Activated T-cell treated with anti-CD3 and anti-CD28 coated beads, Interleukin-2, amount 50 U/mL, for 1 hour (primary cell): ENCODE measurements at places on chromosomes 5 and 9.

DNA sequence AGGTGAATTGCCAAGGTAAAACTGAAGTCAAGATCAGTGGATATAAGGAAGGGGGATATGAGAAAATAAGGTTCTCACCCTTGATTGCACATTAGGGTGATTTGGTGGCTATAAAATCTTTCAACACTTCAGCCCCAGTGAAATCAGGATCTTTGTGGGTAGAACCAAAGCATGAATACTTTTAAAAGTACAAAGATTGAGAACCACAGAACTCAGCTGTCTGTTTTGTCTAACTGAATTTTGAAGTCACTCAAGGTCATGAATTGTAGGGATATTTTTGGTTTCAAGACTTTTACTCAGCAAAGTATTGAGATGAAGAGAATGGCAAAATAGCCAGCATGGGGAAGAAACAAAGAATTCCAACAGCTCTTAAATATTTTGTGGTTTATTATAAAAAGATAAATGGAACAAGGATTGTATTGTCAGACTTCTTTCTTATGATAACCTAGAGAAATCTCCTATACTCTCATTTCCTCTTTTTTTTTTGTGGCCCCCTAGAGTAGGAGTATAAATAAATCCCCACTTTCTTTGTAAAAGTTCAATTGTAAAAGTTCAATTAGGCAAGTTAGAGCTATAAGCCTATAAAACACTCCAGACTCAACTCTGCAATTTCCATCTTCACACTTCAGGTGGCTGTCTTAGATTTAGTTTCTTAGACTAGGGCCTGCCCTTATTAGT is 272.9 kb downstream of the PDE4D start:
- DNase-seq: no peak

- DNase-seq: no peak
These were observed 156.4 kb upstream of the RASEF start for GRCh38 chr9:83219154-83219923.

DNA sequence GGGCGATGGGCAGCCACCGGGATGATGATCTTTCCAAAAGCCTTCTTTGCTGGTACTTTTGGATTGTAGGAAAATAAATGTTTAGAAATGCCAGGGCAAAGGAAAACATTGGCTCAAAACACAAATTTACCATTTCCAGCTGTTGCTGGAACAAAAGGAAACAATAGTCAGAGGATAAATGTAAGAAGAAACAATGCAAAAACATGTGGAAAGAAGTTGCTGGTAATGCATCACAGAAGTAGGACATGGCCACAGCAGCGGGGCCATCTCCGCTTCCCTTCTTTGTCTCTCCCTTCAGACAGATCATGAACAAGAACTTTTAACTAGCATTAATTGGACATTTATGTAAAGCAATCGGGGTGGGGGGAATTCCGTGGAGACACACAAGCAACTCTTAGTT is 184.5 kb downstream of the EBF1 start:
- no peak for DNase-seq

DNA sequence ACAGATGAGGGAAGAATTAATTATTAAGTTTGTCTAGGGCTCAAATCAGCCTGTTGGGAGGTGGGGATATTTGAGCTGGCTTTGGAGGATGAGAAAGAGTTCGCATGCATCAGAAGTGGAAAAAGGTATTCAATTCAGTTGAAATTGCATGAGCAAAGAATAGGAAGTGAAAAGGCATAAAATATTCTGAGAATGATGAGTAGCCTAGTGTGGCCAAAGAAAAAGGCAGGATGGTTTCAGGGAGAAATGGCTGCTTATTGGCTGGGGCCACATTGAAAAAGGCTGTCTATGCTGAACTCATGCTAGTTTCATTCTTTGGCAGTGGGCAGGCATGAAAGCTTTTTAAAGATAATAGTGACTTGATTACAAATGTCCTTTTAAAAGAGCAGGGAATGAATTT is 235.4 kb upstream of the RIOK2 start:
- DNase-seq: no peak

DNA sequence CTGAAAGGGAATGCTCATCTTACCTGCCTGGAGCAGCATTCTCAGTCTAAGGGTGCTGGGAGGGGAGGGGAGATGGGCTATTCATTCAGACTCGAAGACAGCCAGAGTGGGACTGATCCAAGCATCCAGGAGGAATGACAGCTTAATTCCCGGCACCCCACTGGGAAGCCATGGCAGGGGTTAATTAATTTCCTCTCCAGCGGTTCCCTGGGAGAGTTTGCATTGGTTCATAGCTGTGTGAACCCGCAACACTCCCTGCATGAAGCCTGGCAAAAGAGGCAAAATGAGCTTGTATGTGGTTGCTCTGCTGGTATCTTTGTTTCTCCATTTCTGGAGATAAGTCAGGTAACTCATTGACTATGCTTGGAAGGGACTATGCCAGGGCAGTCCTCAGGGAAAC is 401.0 kb upstream of the SLC24A2 start:
- no peak for DNase-seq

GRCh38 chr9:77016526-77017504 is 2.6 kb upstream of the FOXB2 start:
- DNase-seq: no peak

- DNase-seq: no peak
These were observed 190.1 kb downstream of the NR3C1 start for GRCh38 chr5:143213231-143213850.

DNA sequence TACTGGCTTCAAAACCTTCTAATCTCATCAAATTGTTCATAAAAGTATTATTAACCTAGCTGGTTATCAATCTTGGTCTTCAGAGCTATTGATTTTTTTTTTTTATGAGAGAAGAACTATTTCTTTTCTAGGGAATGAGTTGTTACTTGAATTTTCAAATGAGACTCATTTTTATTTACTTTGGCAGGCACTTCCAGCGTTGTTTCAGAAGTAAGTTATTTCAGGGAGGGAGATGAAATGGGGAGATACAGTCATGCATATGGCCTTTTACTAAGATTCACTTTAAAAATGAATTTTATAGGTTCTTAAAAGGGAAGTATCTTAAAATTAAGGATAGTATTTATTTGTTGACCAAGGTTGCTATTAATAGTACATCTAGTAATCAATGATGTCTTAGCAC is 129.6 kb downstream of the IZUMO3 start:
- no peak for DNase-seq

GRCh38 chr5:146048994-146049703 is 56.2 kb downstream of the PLAC8L1 start:
- DNase-seq: no peak

DNA sequence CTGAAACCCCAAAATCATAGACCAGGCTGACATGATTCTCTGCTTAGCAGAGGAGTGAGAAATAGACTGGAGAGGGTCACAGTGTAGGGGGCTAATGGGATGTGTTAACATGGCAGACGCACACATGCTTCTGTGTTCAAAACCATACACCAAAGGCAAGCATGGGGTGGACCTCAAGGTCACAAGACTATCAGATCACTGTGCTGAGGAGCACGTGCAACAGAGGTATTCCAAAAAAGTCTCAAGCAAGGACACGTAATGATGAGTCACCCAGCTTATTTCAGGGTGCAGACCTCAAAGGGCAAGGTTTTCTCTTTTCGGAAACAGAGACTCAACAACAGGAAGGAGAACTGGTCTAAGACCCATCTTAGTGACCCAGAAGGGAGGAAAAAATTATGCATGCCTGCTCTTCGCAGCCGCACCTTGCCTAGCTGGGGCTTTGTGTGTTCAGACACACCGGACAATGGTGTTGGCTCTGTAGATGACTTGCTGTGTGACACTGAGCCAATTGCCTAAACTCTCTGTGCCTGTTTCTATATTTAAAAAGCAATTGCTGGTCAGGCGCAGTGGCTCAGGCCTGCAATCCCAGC is 20.3 kb downstream of the WHRN start:
- DNase-seq: peak; percentile 32

DNA sequence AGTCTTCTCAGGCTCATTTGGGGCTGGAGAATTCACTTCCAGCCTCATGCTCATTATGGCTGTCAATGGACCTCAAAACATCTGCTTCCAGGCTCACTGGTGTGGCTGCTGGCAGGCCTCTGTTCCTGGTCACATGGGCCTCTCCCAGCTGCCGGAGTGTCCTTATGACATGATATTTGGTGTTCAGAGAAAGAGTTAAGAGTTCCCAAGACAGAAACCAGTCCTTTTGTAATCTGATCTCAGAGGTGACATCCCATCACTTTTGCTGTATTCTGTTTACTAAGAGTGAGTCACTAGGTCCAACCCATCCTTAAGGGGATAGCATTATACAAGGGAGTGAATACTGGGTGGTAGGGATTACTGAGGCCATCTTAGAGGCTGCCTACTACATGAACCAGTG is 104.6 kb downstream of the CACNA1B start:
- no peak for DNase-seq

- no peak for DNase-seq
These were observed 5.9 kb upstream of the CDH6 start for GRCh38 chr5:31187591-31187990.

DNA sequence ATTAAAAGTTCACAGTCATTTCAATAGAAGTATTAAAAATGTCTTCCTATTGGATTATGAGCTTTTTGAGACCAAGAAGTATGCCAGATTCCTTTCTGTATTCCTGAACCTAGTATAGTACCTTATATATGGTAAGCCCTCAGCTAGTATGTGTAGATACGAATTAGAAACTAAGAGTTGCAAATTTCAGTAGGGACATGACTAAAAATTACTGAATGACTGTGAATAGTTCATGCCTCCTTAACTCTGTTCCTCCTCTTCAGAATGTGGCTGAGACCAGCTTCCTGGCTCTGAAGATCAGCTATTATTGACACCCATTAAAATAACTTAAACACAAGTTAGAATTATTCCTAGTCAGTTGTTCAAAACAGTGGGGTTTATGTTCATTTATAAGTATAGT is 19.7 kb downstream of the KDM3B start:
- no peak for DNase-seq

GRCh38 chr9:92299116-92299515 is 5.6 kb upstream of the IARS1 start:
- DNase-seq: no peak

- no peak for DNase-seq
These were observed 929 bp downstream of the SH3PXD2B start for GRCh38 chr5:172453206-172453985.

DNA sequence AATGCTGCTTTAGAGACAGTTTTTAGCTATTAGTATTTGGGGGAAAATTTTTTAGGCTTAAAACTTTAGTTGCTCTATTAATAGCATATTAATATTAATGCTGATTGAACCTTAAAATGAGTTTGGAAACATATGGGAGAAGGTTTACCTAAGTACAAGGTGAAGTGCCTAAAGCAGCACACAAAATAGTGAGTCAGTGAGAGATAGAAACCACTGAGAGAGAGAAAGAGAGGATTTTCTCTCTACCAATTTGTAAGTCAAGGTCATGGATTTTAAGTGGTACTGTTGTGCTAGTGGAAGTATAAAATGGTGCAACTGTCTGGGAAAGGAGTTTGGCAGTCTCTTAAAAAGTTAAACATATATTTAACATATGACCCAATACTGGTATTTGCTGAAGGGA is 64.9 kb downstream of the MARCHF3 start:
- DNase-seq: no peak

DNA sequence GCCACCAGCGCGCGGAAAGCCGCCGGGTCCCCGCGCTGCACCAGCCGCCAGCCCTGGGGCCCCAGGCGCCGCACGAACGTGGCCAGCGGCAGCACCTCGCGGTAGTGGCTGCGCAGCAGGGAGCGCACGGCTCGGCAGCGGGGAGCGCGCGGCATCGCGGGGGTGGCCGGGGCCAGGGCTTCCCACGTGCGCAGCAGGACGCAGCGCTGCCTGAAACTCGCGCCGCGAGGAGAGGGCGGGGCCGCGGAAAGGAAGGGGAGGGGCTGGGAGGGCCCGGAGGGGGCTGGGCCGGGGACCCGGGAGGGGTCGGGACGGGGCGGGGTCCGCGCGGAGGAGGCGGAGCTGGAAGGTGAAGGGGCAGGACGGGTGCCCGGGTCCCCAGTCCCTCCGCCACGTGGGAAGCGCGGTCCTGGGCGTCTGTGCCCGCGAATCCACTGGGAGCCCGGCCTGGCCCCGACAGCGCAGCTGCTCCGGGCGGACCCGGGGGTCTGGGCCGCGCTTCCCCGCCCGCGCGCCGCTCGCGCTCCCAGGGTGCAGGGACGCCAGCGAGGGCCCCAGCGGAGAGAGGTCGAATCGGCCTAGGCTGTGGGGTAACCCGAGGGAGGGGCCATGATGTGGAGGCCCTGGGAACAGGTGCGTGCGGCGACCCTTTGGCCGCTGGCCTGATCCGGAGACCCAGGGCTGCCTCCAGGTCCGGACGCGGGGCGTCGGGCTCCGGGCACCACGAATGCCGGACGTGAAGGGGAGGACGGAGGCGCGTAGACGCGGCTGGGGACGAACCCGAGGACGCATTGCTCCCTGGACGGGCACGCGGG is at the start of gene TERT:
Gene TERT (minus strand): TSS at position 234 of the 815 bp plus-strand sequence. CDS start 79 bp downstream, at position 155.
- peak; percentile 80 for DNase-seq

GRCh38 chr5:147567917-147568598 is 58.2 kb upstream of the DPYSL3 start:
- no peak for DNase-seq

- peak; percentile 36 for DNase-seq
These were observed 42.2 kb upstream of the FSD1L start for GRCh38 chr9:105405514-105406131.

DNA sequence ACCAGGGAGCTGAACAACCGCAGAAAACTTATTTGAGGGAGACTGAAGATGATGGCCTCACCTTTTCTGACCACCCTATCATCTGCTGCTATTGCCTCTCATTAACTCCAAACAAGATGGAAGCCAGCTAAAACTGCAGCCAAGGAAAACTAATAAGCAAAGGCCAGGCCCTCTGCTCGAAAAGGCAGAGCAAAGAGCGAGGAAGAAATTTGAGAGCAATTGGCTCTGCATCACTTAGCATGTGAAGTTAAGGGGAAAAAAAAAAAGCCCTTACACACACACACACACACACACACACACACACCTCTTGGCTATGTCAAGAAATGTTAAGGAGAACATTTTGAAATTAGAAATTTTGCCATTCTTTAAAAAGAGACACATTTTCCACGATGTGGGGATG is 228.1 kb upstream of the CYLC2 start:
- no peak for DNase-seq

GRCh38 chr9:97848480-97849237 is 4.4 kb upstream of the FOXE1 start:
- DNase-seq: no peak
